Vagina (tissue), 2 donors: ENCODE measurements at places on chromosomes 4 and X.

- DNase-seq: no peak
Measured at GRCh38 chr4:20192736-20193135, 59.0 kb upstream of the SLIT2 start.

DNA sequence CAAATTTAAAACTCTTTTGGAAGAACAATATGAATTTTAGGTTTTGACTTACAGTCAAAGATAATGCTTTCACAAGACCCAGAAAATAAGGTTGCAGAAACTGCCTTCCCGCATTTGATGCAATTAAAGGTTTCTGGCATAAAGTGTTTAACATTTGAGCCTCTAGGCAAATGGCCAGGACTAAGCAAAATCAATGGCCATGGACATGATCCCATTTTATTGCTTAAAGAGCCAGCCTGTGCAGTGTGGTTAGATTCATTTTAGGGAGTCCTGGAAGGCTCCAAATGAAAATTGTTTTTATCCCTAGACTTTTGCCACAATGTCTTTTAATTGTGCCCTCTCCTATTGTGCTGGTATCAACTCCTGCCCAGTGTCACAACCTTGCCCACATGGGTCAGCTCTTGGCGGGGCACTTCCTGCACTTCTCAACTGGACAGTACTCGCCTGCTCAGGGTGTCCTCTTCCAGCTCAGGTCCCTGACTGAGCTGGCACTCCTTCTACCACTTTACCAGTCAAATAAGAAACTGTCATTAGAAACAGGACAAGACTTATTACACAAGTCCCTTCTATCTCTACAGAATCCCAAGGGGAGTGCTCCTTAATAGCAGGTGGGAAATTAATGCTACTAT, 208.4 kb upstream of the NPY2R start:
- DNase-seq: no peak

- no peak for DNase-seq
Measured at GRCh38 chrX:137742846-137743245, 176.9 kb downstream of the ZIC3 start.

- no peak for DNase-seq
Measured at GRCh38 chrX:40950546-40950945, 134.7 kb upstream of the USP9X start.

GRCh38 chr4:129098531-129099001, 2.6 kb downstream of the C4orf33 start:
- DNase-seq: no peak

- DNase-seq: no peak
Measured at GRCh38 chr4:109424093-109424841, 9.3 kb upstream of the SEC24B start.

DNA sequence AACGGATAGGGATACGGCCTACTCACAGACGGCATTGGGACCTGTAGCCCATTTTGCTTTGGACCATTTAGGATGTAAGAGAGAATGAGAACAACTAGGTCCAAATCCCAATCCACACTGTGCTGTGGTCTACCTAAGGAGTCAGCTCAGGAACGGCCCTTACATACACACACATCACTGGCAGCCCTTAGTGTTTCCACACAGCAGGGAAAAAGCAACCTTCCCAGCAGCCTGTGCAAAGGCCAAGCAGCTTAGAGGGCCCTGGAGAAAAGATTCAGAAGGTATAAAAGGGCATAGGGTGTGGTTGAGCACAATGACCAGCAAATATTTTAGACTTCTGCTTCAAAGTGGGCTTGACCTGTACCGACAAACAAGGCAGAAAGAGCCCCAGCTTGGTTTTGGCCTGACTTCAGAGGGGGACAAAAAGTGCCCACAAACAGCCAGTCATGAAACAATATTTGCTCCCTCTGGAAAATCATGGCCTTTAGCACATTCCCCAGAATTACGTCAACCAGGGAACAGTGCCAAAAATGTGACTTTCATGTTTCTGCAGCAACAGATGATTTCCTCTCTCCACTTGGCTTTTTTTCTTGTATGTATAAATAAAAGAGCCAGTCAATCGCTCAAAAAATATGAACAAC, 359.5 kb upstream of the FGF16 start:
- DNase-seq: no peak

DNA sequence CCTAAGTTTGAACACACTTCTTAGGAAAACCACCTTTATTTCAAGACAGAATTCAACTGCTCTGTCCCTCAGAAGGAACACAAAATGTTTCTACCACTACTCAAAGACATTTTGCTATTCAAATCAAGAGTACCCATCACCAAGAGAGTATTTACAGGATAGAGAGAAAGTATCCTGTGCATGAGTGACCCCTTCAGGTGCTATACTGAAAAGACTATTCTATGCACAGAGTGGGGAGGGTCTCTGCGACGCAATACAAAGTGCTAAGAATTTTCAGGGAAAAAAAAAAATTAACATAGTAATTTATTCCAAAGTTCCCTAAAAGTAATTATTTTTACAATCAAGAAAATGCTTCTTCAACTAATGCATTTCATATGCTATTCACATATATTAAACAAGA, 346.4 kb upstream of the FAM241A start:
- DNase-seq: no peak

DNA sequence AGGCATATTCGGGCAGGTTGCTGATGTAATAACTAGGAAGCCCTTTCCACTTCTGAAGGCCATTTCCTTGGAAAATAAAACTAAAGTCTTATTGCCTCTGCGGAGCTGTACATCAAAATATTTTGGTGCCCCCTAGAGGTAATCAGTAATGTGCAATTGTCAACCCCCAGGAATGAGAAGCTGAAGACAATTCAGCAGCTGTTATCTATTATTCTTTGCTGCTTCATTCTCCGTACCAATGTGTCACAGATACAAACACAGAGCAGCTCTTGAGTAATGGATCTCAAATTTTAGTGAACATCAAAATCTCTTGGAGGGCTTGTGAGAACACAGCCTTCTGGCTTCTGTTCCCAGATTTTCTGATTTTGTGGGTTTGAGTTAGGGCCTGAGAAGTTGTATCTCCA, 3.5 kb upstream of the SLIT2 start:
- DNase-seq: no peak

DNA sequence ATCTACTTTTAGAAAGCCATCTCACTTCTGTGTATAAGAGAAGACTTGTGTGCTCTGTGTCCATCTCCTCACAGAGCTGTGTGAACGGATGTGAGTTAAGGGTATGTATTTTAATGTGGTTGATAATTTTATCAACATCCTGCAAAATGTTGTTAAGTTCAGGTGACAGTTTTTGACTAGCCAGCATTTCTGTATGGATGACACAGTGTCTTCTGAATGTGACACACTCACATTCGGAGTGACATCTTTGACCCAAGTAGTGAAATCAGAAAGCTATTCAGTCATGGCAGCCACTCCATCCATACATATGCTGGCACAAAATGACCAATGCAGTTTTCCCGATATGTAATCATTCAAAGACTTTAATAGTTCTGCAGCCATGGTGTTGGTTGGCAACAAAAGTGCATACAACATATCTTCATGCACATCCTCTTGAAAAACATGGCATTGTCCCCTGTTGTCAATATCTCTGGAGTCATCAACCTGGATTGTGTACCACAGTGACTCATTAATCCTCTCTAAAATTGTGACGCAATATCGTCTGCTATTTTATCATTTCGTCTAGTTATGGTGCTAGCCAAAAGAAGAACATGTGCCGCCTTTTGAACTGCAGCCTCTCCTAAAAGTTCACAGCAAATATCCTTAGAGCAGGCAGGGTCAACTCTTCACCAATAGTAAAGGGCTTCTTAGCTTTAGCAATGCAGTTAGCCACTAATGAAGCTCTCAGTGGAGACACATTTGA, 6.8 kb upstream of the FGF2 start:
- no peak for DNase-seq

DNA sequence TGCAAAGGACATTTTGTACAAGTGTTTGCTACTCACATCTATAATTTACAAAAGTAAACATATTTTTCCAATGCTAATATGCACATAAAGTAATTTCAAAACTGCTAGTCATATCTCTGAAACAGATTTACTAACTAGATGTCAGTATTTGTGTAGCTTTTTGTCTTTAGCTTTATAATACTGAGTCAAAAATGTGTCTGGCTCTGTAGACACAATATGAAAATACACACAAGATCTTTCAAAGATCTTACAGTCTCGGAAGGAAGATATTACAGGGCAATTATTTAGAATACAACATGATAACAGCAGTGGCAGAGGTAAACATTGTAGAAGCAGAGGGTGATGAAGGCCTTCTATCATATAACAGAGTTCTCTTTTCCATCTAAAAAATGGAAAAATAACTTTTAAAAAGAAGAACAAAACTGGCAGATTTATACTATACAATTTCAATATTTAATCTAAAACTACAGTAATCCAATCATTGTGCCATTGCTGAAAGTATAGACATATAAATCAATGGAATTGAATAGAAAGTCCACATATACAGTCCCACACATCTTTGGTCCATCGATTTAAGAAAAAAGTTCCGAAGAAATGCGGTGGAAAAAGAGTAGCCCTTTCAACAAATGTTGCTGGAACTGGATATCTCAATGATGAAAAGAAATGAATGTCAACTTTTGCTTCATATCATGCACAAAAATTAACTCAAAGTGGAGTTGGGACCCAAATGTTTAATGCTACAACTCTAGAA, 29.4 kb downstream of the ARAP2 start:
- DNase-seq: no peak

DNA sequence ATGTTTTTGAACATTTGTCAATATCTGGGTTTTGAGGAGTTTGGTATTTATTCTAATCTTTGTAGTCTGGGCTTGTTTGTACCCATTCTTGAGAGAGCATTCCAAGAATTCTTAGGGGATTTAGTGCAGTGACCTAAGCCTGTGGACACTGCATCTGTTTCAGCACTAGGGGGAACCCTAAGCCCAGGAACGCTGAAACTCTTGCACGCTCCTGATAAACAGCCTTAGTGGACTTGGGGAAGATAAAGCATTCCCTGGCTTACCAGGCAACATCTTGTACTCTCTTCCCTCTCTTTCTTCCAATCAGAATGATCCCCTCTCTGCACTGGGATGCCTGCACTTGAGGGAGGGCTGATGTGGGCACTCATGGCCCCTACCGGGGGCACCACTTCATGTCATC, 654.9 kb upstream of the HTR2C start:
- DNase-seq: no peak

DNA sequence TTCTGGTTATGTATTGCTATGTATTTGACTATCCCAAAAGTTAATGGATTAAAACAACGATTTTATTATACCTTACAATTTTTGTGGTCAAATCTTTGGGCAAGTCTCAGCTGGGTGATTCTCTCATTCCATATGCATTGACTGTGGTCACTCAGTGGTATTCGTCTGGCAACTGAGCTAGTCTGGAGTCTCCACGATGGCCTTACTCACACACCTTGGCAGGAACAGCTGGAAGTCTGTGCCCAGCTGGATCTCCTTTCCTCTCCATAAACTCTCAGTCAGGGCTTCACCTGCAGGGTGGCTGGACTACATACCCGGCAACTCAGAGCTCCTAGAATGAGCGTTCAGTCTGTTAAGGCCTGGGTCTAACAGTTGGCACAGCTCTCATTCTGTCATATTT, 141.1 kb upstream of the WDFY3 start:
- DNase-seq: no peak

DNA sequence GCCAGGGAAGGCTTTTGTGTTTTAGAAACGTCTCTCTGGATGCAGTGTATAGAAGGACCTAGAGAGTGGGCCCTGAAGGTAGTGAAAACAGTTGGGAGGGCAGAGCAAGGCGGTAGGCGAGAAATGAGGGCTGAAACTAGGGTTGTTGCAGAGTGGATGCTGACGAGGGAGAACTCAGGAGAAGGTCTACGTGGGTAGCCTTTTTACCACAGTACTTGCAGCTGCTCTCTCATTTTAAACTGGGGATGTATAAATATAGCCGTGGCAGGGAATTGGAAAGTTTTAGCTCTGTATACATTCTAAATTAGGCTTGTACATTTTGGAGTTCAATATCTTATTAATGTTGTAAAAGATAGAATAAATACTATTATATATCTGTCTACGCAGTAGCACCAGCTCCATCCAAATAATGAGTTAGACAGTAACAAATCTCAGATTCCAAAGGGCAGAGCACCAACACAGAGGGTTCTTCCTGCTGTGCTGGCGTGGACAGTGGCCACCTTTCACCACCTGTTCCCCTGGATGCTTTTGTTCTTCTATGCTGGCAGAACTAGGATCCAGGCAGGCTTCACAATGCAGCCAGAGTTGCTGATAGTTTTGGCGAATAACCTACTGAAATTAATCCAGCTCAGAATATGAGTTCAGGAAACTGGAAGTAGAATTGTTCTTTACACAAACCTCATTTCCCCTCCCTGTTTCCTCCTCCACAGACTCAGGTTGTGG, 31.7 kb downstream of the CCNG2 start:
- no peak for DNase-seq

GRCh38 chr4:184983672-184984356, 34.5 kb upstream of the HELT start:
- no peak for DNase-seq

DNA sequence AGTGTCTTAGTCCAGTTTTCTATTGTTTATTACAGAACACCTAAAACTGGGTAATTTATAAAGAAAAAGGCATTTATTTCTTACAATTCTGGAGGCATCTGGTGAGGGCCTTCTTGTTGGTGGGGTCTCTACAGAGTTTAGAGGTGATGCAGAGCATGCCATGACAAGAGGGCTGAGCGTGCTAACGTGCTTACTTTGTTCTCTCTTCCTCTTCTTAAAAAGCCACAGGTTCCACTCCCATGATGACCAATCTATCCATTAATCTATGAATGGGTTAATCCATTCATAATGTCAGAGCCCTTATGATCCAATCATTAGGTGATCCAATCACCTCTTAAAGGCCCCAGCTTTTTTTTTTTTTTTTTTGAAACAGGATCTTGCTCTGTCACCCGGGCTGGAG, 291.5 kb upstream of the GALNTL6 start:
- no peak for DNase-seq

DNA sequence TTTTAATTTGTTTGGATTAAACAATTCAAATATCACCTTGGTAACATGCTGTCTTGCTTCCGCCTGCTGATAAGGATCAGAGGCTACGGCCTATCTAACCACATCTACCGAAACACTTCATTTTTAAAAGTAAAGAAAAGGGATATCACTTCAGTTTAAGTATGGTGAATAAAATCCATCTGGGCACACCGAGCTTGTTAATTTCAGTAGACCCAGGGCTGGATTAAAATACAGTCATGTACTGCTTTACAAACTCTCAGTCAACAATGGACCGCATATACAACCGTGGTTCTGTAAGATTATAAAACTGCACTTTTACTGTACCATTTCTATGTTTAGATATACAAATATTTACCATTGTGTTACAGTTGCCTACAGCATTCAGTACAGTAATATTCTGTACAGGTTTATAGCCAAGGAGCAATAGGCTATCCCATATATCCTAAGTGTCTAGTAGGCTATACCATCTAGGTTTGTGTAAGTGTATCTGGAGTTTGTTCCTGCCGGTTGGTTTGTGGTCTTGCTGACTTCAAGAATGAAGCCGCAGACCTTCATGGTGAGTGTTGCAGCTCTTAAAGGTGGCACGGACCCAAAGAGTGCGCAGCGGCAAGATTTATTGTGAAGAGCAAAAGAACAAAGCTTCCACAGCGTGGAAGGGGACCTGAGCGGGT, 40.0 kb downstream of the SEPTIN11 start:
- no peak for DNase-seq

GRCh38 chr4:16461362-16461761, 235.1 kb upstream of the TAPT1 start:
- no peak for DNase-seq
